ENCODE measurements at places on chromosomes 16 and 17.
A peak's percentile ranks its signal among the peaks of the same experiment; 100 is the strongest.

GRCh38 chr16:9909072-9909825 is 273.0 kb downstream of the GRIN2A start:
- DNase-seq = no peak

DNA sequence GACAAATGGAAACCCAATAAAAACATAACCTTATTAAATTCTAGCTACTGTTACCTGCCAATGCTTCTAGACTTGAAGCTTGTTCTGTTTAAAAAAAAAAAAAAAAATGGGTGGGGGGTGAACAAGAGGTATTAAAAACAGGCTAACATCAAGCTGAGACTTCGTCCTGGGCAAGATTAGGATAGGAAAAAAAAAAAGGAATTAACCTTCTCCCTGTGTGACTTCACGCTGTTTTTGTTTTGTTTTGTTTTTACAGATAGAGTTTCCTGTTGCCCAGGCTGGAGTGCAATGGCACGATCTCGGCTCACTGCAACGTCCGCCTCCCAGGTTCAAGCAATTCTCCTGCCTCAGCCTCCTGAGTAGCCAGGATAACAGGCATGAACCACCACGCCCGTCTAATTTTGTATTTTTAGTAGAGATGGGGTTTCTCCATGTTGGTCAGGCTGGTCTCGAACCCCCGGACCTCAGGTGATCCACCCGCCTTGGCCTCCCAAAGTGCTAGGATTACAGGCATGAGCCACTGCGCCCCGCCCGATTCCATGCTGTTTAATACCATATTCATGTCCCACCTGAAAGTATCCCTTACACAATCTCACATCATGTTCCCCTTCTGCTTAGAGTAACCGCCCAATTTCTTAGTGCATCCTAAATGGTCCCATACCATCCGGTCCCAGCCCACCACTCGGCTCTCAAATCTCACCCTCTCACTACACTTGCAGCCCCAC is 2.2 kb downstream of the USP31 start:
- no peak for DNase-seq

GRCh38 chr17:63834431-63835166 is 7.1 kb upstream of the FTSJ3 start:
- peak; percentile 76 for DNase-seq

GRCh38 chr17:77467521-77467920 is 326.8 kb downstream of the SEC14L1 start:
- DNase-seq = no peak

DNA sequence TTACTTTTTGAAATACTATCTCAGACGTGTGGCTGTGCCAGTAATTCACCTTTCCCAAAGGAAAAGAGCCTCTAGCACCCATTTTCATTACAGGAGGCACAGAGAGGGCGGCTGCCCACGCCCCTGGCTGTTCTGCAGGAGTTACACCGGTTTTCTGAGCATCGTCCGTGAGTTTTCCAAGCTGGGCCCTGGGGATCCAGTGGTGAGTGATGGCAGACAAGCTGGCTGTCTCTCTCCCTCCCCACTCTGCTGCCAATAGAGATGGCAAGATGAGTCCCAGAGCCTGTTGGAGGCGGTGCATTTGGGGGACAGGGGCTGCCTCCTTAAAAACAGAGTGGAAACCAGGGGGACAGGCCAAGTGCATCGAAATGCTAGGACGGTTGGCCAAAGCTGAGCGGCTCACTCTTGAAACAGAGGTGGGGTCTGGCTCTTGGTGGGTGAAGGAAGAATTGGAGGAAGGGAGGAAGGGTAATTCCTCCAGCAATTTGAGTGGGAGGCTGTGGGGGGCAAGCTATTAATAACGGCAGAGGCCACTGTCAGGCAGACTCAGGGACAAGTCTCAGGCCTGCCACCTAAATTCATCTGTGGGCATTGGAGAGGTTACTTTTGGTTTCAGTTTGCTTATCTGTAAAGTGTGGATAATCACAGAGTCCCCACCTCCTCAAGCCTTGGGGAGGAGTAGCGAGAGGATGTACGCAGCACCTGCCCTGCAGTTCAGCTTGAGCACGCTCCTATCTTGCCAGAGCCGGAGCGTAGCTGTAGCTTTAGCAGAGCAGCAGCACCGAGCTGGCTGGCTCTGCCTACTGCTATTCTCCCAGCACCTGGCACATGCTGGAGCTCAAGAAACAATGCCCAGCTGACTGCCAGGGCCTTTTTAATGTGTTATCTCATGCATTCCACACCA is 7.5 kb upstream of the NOS2 start:
- no peak for DNase-seq

- no peak for DNase-seq
These were observed 54.2 kb downstream of the C16orf78 start for GRCh38 chr16:49427771-49428170.

DNA sequence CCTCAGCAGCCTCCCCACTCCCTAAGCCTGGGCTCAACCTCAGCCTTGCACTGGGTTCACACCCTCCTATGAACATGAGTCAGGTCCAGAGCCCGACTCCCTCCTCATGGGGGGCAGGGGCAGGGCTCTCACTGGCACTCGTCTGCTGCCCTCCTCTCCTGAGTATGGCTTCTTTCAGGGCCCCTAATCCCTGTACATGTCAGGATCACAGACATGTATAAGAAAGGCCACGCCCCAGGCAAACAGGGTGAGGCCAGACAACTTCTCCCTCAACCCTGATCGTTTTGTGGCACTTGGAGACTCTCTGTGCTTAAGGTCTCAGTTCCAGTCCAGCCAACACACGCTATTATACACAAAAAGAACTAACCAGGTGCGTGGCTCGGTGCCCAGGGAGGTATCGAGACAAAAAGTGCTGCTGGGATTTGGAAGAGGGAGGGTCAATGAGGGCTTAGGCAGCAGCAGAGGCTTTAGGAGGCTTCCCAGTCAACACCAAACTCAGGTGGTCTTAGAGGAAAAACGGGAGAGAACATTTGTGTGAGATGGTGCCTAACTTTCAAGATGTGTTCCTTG is 45.2 kb downstream of the CMTM3 start:
- no peak for DNase-seq

DNA sequence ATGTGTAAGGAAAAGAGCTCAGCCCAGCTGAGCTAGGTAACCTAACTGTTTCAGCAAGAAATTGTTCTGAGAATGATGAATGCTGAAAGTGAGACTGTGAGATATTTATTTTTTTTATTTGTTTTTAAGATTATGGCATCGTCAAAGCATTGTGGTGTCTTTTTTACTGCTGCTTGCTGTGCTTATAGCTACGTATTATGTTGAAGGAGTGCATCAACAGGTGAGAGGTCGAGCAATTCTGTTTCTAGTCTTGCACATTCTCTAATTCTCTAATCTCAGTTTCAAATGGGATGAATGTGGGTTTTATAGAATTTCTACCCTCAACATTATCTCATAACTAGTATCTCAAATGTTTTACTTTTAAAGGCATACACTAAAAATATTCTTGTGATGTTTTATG is 29.9 kb downstream of the VMP1 start:
- no peak for DNase-seq

DNA sequence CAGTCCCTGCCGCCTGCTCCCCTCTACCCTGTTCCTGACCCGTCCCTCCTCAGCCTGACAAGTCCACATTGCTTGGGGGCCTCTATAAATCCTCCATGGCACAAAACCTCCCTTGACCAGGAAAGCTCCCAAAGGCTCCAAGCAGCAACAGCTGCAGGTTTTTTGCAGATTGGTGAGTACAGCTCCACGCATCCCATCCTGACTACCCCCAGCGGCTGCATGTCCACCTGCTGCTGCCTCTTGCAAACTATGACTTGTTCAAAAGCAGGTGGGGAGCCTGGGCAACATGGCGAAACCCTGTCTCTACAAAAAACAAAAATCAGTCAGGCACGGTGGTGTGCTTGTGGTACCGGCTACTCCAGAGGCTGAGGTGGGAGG is 122.8 kb downstream of the ANKRD11 start:
- no peak for DNase-seq

DNA sequence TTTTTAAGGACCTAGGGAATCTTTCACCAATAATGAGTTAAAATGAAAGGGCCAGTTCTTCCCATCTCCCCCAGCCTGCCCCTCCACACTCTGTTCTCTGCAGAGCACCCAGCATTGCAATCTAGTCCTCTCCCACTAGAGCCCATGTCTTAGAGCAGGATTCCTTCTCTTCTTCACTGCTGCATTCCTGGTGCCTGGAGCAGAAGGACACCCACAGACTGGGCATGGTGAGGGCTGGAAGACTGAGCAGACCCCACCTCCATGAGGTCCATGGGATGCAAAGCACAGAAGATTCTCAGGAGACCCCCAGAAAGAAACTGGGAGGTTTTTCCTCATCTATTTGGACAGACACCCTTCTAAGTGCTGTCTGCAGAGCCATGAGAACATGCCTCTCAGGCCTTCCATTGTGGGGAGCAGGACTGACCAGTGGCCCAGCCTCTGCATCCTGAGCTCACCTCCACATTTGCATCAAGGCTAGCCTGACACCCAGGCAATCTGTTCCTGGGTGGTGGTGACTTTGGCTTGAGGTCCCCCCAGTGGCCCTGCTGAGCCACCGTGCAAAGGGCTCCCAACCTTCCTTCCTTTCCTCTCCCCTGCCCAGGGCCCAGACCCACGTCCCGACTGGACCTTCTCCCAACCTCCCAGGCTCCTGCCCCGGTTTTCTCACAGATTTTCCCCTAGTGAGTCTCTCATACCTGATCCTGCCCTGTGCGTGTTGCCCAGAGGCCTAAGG is 74.2 kb upstream of the ZNF469 start:
- no peak for DNase-seq

- DNase-seq = peak; percentile 61
These were observed 181.9 kb downstream of the SPECC1 start for GRCh38 chr17:20191056-20191455.

- no peak for DNase-seq
These were observed 2.0 kb upstream of the VAT1L start for GRCh38 chr16:77786186-77786847.

GRCh38 chr16:3646348-3646920 is 8.1 kb upstream of the DNASE1 start:
- DNase-seq = no peak

DNA sequence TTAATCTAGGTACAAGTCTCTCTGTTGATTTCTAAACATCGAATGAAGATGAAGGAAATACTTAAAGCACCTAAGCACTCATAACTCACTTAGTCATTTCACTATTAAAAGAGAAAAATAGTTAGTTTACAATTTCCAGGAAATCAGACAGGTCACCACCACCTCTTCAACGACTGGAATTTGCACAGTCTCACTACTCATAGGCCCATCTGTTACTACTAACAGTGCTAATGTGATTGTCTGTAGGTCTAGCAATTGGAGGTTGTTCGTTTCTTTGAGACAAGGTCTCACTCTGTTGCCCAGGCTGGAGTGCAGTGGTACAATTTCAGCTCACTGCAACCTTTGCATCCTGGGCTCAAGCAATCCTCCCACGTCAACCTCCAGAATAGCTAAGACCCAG is 444.6 kb downstream of the MAF start:
- no peak for DNase-seq

- no peak for DNase-seq
These were observed 17.2 kb downstream of the RARA start for GRCh38 chr17:40326014-40326831.

GRCh38 chr17:80352991-80353665 is 61.8 kb upstream of the ENDOV start:
- DNase-seq = no peak

- peak; percentile 71 for DNase-seq
These were observed 217.3 kb downstream of the RBFOX3 start for GRCh38 chr17:79393358-79394052.

GRCh38 chr17:28057731-28058246 is 15.3 kb downstream of the NLK start:
- peak; percentile 39 for DNase-seq

DNA sequence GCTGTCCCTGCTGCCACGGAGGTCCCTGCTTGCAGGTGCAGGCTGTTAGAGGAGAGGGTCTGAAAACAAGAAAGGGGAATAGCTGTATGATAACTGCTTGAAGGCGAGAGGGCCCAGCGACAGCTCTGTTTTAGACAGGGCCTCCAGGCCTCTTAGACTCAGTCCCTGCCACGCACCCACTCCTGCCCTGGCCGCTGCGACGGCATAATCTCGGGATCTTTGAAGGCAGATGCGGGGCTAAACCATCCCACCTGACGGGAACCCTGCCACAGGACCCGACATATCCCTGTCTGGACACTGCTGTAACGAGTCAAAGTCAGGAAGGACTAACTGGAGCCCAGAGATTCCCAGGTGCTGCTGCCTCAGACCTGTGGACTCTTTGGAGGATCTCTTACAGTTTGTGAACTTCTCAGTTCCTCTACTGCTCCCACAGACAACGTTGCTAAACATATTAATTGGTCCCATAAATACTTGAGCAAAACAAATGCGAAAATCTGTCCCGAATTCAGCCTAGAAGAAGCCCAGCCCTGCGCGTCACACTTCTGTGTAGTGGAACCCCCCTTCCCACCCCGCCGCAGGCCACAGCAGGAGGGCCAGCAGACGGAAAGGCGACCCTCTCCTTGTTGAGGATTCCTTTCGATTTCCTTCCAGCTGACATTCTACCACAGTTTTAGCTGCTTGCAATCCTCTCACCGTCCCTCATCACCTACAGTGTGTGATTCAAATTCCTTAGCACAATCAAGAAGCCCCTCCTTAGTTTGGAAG is 998 bp upstream of the TMEM11 start:
- peak; percentile 10 for DNase-seq

GRCh38 chr17:39757931-39758873 is 20.5 kb downstream of the GRB7 start:
- DNase-seq = no peak

GRCh38 chr16:79845734-79846135 is 245.2 kb upstream of the MAF start:
- no peak for DNase-seq

DNA sequence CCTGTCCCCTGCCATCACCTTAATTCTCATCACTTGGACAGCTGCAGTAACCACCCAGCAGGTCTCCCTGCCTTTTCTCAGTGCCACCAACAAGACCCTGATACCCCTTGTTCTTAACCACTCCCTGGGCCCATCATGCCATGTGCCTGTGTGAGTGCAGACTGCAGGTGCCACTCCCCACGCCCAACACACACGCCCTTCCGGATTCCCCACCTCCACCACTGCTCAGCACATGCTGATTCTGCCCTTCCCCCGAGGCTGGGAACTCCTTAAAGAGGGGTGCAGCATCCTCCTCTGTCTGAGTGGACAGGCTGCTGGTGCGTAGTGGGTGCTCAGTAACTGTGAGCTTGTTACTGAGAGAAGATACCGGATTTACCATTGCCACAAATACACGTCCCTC is 52.4 kb downstream of the PLD6 start:
- no peak for DNase-seq

All from fibroblast of pulmonary artery (primary cell).